ENCODE measurements at places on chromosomes 16 and 17.

GRCh38 chr17:59427425-59427921 is 96.0 kb downstream of the YPEL2 start:
- peak; percentile 42 for DNase-seq

DNA sequence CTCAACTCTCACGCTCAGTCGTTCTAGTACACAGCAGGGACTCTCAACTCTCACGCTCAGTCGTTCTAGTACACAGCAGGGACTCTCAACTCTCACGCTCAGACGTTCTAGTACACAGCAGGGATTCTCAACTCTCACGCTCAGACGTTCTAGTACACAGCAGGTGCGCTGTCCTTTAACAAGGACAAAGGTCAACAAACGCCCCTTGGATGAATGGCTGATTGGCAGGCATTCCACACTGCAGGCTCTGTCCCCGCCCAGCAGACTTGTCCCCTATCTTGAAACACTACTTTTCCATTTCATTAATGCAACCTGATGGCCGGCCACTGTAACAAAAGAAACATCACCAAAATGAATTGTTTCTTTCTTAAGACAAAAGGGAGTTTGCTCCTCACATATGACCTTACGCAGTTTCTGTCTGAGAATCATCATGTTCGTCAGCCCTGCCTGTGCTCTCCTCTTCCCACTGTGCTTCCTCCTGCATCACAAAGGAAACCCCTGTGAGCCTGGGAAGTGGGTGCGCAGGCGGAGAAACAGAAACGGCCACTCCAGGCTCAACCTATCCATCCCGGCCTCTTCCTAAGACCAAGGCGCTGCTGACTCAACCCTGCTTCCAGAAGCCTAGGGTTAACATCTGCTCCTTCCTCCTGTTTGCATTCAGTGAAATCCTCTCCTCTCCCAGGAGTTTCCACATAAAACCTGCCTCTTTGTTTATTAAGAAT is 59.8 kb downstream of the ANKRD11 start:
- DNase-seq = no peak

- no peak for DNase-seq
These were observed 14.3 kb downstream of the LITAF start for GRCh38 chr16:11572301-11572995.

- no peak for DNase-seq
These were observed 5.5 kb downstream of the TRAF7 start for GRCh38 chr16:2160915-2161551.

- no peak for DNase-seq
These were observed 6.5 kb upstream of the ATXN7L3 start for GRCh38 chr17:44205962-44206824.

DNA sequence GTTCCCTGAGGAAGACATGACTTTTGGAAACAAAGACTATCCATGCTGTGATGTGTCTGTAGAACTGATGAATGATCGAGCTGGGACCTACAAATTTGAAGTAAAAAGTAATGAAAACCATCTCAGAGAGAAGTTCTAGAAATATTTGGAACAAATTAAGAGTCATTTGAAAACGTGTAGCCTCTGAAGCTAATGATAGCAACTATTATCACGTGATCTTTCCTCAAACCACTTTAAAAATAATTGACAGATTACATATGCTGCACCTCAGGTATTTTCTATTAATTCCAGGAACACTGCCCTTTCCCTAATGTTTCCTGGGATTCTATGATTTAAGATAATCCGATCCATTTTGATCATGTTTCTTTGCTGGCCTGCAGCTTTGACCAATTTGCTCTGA is 990.3 kb downstream of the CDH8 start:
- no peak for DNase-seq

- DNase-seq = no peak
These were observed 11.1 kb downstream of the KRT23 start for GRCh38 chr17:40926341-40926740.

- DNase-seq = no peak
These were observed 97.1 kb upstream of the RPRML start for GRCh38 chr17:47076171-47076570.

GRCh38 chr17:81794509-81794908 is 9.4 kb upstream of the GCGR start:
- no peak for DNase-seq

GRCh38 chr16:88387941-88388627 is 5.3 kb downstream of the ZNF469 start:
- no peak for DNase-seq

DNA sequence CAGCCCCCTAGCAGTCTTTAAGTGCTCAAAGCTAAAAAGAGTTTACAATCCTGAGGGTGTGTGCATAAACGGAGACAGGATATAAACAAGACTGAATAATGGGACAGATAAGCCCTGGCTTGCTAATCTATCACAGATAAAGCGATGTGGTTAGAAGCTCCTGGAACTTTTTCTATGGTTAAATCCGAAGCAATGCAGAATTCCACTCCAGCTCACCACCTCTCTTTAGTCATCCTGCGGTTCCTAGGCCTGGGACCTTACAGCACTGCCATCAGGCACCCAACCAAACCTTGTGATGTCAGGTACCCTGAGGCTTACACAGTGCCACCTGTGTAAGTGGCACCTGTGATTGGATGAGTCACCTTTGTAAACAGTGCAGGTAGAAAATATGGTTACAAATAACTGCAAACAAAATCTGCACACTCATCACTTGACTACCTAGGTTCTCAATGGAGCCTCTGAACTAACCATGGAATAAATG is 31.5 kb upstream of the B4GALNT2 start:
- DNase-seq = no peak

GRCh38 chr17:45225964-45226530 is 4.4 kb downstream of the FMNL1 start:
- peak; percentile 92 for DNase-seq

- DNase-seq = peak; percentile 70
These were observed 1.2 kb downstream of the GPR142 start for GRCh38 chr17:74368341-74369081.

All from stimulated activated CD4-positive, alpha-beta T cell treated with anti-CD3 and anti-CD28 coated beads, Interleukin-2, amount 100 ng/mL, for 48 hours (primary cell).